ENCODE measurements at places on chromosomes 16 and 17.

DNA sequence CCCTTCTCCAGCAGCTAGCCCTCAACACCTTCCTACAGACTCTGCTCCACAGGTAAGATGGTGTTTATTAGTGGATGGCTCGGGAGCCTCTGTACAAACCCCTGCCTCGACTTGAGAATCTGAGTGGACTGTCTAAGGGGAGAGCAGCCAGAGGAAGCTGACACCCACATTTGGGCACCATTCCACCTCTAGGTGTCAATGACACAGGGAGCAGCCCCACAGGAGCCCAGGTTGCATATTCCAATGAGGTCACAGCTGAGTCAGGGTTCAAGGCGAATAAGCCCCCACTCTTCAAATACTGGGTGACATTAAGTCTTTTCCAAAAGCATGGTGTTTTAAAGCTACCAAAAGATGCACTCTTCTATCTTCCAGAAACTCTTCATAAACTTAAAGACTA lies 31.9 kb downstream of the RANBP10 start:
- no peak for DNase-seq

DNA sequence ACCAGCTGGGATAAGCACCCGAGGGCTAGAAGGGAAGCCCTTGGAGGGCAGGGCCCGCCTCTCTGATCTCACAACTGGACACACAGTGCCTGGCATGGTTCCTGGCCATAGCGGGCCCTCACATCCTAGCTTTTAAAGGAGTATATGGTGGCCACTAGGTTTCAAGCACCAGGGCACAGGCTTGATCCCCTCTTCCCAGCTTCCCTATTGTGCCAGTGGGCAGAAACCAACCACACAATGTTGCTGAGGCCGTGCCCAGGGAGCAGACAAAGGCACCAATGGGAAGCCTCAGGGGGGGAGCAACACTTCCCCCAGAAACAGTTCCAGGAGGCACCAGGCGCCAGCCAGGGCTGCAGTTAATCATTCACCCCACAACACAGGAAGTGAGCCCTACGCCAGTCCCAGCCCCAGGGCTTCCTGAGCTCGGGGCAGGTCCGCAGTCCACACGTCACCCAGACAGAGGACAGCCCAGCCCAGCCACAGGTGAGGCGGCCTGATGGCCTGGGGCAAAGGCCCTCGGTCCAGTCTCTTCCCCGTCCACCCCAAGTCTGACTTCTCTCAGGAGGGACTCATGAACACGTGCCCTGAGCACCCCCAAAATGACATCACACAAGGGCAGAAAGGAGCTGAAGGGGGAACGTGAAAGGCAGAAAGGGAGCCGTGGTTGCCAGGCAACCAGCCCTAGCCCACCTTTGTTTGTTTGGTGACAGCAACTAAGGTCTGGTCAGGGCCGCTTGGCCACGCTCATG lies 12.8 kb downstream of the SMIM5 start:
- DNase-seq: no peak

GRCh38 chr16:85642762-85643358 lies 29.7 kb downstream of the GSE1 start:
- DNase-seq: no peak

- DNase-seq: no peak
These were observed 65.3 kb downstream of the SPECC1 start for GRCh38 chr17:20074489-20074888.
